Fibroblast of skin of back (primary cell): ENCODE measurements at places on chromosomes 7 and 10.
A peak's percentile ranks its signal among the peaks of the same experiment; 100 is the strongest.

GRCh38 chr7:140722254-140722653 is 25.7 kb downstream of the NDUFB2 start:
- DNase-seq = no peak

DNA sequence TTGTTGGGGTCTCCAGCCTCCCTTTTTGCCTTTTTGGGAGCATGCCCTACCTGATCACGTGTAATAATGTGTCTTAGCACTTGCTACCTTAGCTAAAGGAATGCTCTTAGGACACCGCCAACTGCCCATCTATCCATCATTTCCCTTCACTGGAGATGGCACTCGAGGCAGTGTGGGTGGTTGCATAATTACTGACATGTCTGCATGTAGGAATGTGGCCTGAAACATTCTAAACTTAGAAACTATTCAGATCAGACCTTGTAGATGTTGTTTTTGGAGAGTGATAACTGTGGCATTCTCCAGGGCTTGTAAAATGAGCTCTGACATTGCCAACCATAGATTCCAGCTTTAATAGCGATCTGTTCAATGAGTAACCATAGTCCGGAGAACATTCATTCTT is 365.8 kb downstream of the BBS9 start:
- DNase-seq = peak; percentile 85

- no peak for DNase-seq
These were observed 36.9 kb upstream of the EGFR start for GRCh38 chr7:54981913-54982312.

DNA sequence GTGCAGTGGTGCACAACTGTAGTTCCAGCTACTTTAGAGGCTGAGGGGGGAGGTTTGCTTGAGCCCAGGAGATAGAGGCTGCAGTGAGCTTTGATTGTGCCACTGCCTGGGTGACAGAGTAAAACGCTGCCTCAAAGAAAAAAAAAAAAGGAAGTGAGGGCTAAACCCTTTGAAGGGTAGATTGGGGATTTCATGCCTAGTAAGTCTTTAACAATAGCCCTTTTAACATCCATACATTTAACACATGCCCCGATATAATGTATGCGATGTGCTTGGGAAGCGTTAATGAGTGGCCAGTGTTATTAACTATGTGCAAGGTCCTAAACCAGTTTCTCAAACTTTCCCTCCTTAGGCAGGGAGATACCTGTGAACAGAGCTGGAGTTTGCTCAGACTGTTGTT is 229.2 kb upstream of the HPS1 start:
- no peak for DNase-seq

DNA sequence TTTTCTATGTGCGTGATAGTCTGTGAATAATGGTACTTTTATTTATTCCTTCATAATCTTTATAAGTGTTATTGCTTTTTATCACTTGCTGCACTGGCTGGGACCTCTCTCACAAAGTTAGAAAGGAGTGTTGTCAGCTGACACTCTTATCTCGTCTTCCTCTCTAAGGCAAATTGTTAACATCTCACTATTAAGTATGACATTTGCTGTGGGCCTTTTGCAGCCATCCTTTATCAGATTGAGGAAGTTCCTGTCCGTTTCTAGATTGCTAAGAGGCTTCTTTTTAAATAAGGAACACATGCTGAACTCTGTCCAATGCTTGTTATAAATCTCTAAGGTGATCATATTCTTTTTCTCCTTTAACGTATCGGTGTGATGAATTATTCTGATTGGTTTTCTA is 27.4 kb upstream of the DIP2C start:
- no peak for DNase-seq

GRCh38 chr7:69652947-69653701 is 54.8 kb downstream of the AUTS2 start:
- no peak for DNase-seq

GRCh38 chr10:25304606-25305005 is 129.8 kb downstream of the GPR158 start:
- DNase-seq = no peak

GRCh38 chr7:2138146-2138765 is 94.5 kb downstream of the MAD1L1 start:
- DNase-seq = no peak

DNA sequence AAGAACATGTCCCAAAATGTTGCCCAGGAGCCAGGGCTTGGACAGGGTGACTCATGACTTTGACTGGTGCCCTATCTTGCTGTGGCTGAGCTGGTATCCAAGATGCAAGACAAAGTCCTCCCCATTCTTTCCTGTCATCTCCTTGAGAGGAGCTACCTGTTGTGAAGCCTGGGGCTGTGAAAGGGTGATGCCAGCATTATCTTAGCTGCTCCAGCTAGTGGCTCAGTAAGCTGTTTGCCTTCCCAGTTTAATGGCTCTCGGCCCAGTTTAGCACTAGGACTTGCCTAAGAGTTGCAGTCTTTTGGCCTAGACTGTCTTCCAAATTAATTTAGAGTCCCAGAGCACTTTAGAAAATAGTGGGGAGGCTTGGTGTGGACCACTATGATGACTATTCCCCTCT is 424.3 kb upstream of the NRG3 start:
- no peak for DNase-seq

GRCh38 chr7:125563557-125563956 is 633.9 kb upstream of the POT1 start:
- no peak for DNase-seq

GRCh38 chr10:60977161-60978122 is 33.5 kb upstream of the RHOBTB1 start:
- no peak for DNase-seq

DNA sequence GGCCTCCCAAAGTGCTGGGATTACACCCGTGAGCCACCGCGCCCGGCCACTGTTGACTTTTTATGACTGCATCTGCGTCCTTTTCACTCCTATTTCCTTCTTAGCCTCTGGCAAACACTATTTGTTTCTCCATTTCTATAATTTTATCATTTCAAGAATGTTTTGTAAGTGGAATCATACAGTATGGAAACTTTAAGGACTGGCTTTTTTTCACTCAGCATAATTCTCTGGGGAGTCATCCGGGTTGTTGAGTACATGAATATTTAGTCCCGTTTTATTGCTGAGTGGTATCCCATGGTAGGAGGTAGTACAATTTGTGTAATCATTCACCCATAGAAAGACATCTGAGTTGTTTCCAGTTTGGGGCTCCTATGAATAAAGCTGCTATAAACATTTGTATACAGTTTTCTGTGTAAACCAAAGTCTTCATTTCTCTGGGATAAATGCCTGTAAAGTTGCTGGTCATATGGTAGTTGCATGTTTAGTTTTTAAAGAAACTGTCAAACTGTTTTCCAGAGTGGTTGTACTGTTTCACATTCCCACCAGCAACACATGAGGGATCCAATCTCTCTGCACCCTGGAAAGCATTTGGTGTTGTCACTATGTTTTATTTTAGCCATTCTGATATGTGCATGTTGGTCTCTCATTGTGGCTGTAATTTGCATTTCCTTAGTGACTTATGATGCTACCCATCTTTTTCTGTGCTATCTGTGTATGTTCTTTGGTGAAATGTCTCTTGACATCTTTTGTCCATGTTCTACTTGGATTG is 139.6 kb upstream of the EEPD1 start:
- DNase-seq = peak; percentile 60

GRCh38 chr7:134941185-134941900 is 45.0 kb upstream of the AGBL3 start:
- DNase-seq = peak; percentile 88

GRCh38 chr7:23020742-23021401 is 6.9 kb upstream of the HYCC1 start:
- DNase-seq = peak; percentile 93

GRCh38 chr10:56319386-56319785 is 41.7 kb downstream of the ZWINT start:
- DNase-seq = no peak

DNA sequence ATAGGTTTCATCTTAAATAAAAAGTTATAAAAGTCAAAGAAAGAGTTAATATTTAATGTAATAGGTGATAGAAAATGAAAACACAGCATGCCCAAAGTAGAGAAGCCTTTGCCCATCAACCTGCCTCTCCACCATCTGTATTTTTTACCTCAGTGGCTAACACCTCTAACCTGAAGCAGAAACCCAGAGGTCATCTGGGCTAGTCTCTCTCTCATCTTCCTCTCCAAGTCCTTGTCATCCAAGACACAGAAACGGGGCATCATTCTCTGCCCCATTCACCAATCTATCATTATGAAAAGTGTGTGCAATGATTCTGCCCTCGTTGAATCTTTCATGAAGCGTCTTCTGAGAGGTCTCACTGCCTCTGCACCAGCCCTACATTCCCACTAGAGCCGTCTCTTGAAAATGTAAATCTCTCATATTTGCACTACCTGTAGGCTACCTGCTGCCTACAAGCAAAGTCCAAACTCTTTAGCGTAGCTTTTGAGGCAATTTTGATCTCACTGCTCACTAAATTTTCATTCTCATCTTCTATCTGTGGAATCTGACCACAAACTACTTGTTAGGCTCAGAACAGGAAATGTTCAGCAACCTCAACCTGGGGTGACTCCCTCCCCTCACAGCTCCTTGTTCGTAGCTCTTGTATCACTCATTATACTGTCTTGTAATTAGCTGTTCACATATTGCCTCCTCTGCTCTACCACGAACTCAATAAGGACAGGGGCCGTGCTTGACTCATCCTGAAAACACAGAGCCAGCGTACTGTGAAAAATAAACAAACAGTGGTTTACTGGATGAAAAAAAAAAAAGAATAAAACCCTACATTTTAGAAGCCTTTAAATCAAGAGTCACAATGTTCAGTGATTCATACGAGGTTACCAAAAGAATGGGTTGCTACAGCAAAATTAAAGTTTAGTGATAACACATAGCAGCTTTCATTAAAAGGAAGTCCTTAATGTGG is 83.1 kb downstream of the CTNNA3 start:
- peak; percentile 73 for DNase-seq

GRCh38 chr10:118720685-118721538 is 33.9 kb downstream of the CACUL1 start:
- DNase-seq = peak; percentile 58

- DNase-seq = no peak
These were observed 204.3 kb downstream of the CHCHD3 start for GRCh38 chr7:132877573-132877972.

- DNase-seq = no peak
These were observed 489.0 kb downstream of the GATA3 start for GRCh38 chr10:8543361-8544056.

DNA sequence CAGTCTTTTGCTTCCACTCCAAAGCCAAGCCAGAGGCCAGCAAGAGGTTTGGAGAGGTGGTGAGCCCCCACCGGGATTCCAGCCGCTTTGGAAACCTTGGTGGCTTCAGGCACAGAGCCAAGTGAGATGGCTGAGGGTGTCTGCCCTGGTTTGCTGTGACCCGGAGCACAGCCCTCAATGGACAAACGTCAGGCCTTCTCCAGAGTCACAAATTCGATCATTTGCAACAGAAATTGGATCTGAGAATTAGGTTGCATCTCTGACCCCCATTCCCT is 885 bp upstream of the NKX1-2 start:
- DNase-seq = no peak

GRCh38 chr7:31022726-31023125 is 29.4 kb upstream of the ADCYAP1R1 start:
- no peak for DNase-seq

GRCh38 chr7:107506674-107507339 is 37.0 kb downstream of the GPR22 start:
- DNase-seq = no peak

- no peak for DNase-seq
These were observed 28.2 kb downstream of the TAS2R41 start for GRCh38 chr7:143505838-143506237.

- DNase-seq = peak; percentile 63
These were observed 20.9 kb upstream of the CYP26C1 start for GRCh38 chr10:93039721-93040120.

- DNase-seq = no peak
These were observed 122.7 kb downstream of the KCNMA1 start for GRCh38 chr10:77514870-77515269.

DNA sequence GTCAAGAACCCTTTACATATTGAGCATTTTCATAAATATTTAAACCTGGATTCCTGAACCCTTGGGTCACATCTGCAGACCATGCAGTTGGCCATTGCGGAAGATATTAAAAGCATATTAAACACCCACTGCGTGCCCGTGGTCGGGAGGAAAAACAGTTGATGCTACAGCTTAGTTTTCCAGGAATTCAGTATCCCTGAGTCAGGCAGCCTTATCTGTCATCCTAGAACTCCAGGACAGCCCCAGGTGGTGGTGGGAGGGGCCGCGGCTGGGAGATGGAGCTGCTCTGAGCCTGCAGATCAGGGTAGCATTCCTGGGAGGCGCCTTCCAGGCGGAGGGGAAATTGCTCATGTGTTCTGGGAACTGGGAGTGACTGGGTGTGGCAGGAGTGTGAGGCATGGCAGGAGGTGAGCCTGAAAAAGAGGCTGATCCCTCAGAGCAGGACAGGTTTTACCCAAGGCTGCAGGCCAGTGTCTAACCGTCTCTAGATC is 222.9 kb upstream of the SH2B2 start:
- DNase-seq = peak; percentile 83

- no peak for DNase-seq
These were observed 138.6 kb downstream of the RGS10 start for GRCh38 chr10:119403921-119404320.

- DNase-seq = peak; percentile 63
These were observed 763.3 kb downstream of the MAGI2 start for GRCh38 chr7:78690174-78690573.

GRCh38 chr10:118409295-118409694 is 67.2 kb upstream of the FAM204A start:
- peak; percentile 6 for DNase-seq

DNA sequence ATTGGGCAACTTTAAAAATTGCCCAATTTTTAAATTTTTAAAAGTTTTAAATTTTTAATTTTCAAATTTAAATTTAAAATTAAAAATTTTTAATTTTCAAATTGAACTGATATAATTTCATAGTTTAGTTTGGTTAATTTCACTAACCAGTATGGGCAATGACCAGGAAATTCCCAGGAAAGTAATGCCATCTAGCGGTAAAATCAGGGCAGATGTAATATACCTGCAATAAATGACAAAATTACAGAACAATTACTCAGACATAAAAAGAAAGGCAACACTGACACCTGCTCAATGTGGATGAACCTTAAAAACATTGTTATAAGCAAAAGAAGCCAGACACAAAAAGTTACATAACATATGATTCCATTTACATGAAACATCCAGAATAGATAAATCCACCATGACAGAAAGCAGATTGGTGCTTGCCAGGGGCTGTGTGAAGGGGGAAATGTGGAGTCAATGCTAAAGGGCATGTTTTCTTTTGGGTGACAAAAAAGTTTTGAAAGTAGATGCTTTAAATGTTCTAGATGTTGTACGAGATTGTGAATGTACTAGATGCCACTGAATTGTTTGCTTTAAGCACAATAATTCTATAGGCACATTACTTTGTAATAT is 28.6 kb upstream of the SLC16A12 start:
- peak; percentile 50 for DNase-seq

DNA sequence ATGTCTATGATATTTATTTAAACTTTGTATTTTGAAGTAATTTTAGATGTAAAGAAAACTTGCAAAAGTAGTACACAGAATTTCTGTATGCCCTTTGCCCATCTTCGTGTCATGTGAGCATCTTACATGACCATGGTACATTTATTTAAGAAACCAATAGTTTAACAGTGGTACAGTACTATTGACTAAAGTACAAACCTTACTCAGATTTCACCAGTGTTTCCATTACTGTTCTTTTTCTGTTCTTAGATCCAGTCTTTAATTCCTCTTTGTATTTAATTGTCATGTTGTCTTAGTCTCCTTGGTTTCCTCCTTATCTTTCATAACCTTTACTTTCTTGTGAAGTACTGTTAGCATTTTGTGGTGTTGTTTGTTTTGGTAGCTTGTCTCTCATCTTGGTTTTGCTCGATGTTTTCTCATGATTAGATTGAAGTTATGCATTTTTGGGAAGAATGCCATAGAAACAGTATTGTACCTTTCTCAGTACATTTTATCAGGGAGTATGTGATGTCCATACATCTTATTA is 24.1 kb downstream of the TAX1BP1 start:
- no peak for DNase-seq
